NCI-H510A (cell line): ENCODE measurements at places on chromosomes 16 and 17.

DNA sequence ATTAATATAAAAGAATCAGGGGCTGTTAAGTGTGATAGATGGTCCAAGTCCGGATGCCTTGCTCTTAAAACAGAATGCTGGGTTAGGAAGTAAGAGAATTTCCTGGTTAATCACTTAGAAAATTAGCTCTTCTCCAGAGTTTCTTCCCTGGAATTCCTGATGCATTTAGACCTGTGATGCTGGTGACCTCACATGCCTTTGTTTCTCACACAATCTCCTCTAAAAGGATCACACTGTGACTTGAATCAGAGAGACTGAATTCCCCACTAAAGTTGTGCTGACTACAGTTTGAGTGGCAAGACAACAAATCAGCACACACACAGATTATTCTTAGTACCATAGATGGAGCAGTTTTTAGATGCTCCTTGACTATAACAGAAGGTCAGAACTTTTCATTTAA is 4.4 kb upstream of the RNF43 start:
- DNase-seq = no peak

DNA sequence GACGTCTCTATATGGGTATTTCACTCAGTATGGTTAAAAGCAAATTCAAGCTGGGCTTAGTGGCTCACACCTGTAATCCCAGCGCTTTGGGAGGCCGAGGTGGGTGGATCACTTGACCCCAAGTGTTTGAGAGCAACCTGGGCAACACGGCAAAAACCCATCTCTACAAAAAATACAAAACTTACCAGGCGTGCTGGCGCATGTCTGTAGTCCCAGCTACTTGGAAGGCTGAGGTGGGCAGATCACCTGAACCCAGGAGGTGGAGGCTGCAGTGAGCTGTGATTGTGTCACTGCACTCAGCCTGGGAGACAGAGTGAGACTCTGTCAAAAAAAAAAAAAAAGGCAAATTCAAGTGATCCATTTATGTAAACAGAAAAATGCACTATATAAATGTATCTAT is 1.3 kb upstream of the TNFRSF17 start:
- DNase-seq = no peak

DNA sequence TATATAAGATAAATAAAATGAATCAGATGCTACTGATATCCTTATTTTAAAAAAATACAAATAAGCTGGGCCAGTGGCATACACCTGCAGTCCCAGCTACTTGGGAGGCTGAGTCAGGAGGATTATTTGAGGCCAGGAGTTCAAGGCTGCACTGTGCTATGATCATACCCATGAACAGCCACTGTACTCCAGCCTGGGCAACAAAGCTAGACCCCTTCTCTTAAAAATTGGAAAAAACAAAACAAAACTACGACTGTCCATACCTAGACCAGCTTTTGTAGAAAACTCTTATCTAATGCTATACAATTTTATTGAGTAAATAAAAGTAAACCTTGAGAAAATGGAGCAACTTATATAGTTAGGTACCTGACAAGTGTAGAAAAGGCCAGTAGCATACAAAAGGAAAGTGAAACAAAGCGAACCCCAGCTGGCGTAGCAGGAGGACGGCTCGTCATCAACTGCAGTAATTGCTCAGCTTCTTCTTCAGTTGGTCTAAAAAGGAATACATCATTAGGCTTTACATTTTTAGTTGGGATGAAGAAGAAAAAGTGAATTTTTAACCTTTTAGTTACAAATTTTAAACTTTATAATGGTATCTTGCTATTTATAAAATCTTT is 23.6 kb downstream of the INTS2 start:
- no peak for DNase-seq

DNA sequence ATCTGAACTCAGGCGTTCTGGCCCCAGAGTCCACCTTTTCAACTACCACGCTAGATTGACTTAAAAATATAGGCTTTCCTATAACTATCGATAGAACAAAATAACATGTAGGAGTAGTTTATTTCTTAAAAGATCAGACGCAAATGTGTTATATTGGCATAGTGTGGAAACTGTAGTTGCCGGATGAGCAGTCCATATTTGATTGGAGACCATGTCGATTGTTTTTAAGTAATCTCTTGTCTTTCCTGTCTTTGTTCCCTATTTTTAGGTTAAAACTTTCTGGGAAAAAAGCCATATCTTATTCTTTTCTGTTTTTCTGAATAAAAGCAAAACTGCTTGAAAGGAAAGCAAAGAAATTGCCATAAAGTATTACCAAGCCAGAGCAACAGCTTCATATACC is 53.1 kb downstream of the GAN start:
- DNase-seq = no peak

GRCh38 chr17:65987988-65988387 is 203.9 kb downstream of the CEP112 start:
- DNase-seq = peak; percentile 16

GRCh38 chr16:35506898-35507194 is 2047.4 kb downstream of the TP53TG3F start:
- peak; percentile 22 for DNase-seq

- peak; percentile 78 for DNase-seq
Measured at GRCh38 chr16:67170168-67170948, at the start of gene NOL3. NOL3 (plus strand) TSS chr16:67170538.
